CD8-positive, alpha-beta T cell (primary cell): ENCODE measurements at places on chromosomes 12 and 14.

GRCh38 chr12:21529456-21529855 is 3.4 kb downstream of the SPX start:
- DNase-seq, result no peak

DNA sequence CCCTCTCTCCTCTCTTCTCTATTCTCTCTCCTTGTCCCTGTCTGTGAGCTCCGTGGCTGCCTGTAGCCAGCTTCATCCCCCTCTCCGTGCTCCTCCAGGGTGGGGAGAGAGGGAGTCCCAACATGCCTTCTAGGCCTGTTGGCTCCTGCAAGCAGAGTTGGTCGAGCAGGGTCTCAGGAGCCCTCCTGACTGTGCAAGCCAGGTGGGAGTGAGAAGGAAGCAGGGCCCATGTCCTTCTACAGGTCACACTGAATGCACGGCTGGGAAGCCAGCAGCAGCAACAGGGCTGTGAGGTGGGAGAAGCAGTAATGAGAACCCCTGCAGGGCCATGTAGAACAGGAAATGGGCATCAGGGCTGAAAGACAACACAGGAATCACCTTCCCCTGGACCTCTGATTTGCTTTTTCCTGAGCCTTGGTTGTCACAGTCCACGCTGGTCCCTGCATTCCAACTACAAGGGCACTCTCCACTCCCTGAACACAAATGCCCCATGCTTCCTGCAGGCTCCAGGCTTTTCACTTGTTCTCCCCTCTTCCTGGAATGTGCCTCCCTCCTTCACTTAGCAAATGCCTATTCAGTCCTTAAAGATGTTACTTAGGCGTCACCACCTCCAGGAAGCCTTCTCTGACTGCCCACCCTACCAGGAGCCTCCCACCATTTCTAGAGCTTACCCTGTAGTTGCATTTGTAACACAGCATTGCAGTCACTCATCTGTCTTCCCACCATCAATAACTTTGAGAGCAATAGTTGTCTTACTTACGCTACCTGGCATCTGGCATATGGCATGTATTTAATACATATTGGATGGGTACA is 51.2 kb downstream of the TSPAN11 start:
- no peak for DNase-seq

GRCh38 chr14:90301668-90302090 is 30.1 kb downstream of the NRDE2 start:
- DNase-seq, result no peak

- DNase-seq, result no peak
Observed at GRCh38 chr14:22614240-22614799, 16.2 kb downstream of the ABHD4 start.

DNA sequence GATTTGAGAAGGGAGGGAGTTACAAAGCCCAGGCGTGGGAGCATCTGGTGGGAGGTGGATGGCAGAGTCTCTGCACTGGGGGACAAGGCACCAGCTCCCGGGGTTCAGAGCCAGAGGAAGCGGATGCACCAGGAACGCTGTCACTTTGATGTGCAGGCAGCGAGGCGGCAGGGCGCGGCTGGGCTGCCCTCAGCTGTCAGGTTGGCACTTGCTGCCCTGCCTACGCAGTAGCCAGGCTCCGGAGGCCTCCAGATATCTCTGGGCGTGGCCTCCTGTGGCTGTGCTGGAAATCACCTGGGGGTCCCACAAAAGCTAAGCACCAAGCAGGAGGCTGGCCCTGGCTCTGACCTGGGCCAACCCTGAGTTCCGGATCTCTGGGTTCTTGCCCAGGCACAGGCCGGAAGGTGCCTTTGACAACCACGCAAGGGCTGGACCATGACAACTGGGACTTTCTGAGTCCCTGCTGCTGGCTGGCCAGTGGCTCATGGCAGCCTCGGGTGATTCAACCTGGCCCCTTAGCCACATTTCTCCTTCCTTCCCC is 62.1 kb upstream of the MAP1LC3B2 start:
- DNase-seq, result no peak

DNA sequence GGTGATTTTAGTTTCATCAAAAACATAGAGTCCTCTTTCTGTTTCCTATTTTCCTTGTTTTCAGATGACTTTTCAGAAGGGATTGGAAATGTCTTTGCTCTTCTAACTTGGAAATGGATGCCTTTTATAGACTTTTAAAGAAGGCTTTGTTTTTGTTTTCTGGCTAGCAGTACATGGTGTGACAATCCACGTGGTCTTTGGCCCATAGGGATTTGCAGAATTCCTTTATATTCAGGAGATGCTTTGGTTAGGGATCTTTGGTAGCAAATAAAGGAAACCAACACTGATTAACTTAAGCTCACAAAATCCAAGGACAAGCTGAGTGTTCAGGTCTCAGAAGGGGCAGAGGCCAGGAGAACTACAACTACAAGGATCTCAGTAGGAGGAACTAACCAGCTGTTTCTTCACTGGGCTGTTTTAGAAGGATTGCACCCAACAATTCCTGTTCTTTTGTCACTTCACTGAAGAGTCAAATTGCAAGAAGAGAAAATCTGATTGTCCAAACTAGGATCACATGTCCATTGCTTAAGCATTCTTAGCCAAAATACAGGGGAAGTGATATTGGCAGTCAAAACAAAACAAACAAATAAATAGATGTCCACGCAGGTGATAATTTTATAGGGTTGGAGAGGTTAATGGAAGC is 58.6 kb upstream of the MANSC4 start:
- DNase-seq, result no peak

GRCh38 chr14:62665286-62665685 is 380.0 kb downstream of the KCNH5 start:
- no peak for DNase-seq

- no peak for DNase-seq
Observed at GRCh38 chr12:51621156-51621922, 30.3 kb downstream of the SCN8A start.

DNA sequence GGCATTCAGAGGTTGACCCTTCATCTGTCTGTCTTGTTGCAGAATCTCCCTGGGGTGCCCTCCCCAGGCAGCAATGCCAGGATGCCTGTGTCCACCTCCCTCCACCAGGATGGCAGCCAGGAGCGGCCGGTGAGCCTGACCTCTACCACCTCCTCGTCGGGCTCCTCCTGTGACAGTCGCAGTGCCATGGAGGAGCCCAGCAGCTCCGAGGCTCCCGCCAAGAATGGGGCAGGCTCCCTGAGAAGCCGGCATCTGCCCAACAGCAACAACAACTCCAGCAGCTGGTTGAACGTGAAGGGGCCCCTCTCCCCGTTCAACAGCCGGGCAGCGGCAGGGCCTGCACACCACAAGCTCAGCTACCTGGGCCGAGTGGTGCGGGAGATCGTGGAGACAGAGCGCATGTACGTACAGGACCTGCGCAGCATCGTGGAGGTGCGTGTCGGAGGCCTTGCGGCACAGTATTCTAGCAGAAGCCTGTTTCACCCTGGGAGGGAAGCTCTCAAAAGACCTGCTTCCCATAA is 23.4 kb downstream of the PLEKHG3 start:
- DNase-seq, result no peak

- no peak for DNase-seq
Observed at GRCh38 chr12:96352161-96352835, 47.9 kb downstream of the CDK17 start.
